ENCODE measurements at places on chromosomes 7 and 10.

DNA sequence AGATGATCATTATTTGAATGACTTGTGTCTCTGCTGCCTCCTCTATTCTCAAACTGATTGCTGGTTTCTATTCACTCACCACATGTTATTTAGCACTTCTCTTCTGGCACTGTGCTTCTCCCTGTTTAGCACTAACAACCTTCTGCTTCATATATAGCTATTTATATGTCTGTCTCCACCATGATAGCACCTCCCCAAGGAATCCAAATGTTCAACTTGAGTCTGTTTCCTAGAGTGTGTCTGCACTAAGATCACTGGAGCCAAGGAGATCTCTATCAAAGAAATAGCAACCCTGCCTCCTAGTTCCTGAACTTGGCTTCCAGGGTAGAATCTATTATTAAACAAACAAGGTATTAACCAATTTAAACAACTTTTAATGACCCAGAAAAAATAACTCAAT, 104.5 kb downstream of the CYP26A1 start:
- DNase-seq, result no peak

DNA sequence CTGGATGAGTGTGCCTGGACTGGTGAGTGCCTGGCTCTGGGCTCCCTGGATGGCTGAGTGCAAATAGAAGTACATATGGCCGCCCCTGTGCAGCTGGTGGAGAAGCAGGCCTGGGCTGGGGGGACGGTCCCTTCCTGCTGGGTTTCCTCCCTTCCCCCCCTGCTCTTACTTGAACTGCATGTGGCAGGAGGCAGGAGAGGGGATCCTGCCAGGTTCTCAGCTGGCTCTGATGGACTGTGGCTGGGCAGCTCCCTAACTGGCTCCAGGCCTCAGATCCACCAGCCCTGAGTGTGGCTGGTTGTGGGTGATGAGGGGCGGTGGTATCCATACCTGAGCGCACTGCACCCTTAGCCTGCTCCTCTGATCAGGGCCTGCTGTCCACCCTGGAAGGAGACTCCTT, 26.9 kb downstream of the ADCY1 start:
- no peak for DNase-seq

DNA sequence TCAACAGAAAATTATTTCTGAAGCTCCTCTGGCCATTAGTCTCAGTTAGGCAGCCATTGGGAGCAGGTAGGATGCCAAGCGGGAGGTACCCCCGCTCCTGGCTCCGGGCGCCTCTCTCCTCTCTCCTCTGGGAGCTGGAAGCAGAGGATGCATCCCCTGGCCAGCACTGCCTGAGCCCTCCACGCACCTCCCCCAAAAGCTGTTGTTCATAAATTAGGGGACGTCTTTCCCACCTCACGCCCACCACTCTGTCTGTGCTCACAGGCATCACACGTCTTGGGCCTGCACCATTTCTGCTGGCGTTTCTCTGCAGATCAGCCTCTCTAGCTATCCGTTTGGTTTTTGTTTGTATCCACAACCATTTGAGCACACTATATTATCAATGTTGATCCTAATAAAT, 609.0 kb upstream of the FOXK1 start:
- DNase-seq, result no peak

- no peak for DNase-seq
Measured at GRCh38 chr7:155591055-155591775, 44.9 kb upstream of the CNPY1 start.

DNA sequence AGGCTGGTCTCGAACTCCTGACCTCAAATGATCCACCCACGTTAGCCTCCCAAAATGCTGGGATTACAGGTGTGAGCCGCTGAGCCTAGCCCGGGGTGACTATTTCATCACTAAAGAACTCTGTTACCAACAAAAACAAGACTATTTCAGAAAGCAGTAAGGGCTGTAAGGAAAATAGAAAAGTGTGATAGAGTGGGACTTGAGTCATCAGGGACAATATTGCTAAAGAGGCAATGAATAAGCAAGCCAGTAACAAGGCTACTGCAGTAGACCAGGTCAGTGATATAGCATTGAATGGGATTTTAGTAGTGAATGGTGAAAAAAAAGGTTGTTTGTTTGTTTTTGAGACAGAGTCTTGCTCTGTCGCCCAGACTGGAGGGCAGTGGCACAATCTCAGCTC, 51.7 kb downstream of the SVOPL start:
- no peak for DNase-seq

All from inflammatory macrophage (primary cell).